Right atrium auricular region (tissue), 2 donors: ENCODE measurements at places on chromosomes 3 and 15. TPM values are rescaled to one million over a fixed set of nuclear protein-coding genes. Genes with fewer than 3 reads are reported as not detected.

The VGLL3 gene
- total RNA-seq, result 32.4 TPM

GRCh38 chr3:130093741-130094391, 12.2 kb downstream of the ALG1L2 start:
- no peak for DNase-seq

- no peak for DNase-seq
Measured at GRCh38 chr3:132346841-132347736, 29.9 kb downstream of the ACP3 start.

The C3orf85 gene
- not detected for total RNA-seq

The UCN2 gene
- total RNA-seq, result not detected

DNA sequence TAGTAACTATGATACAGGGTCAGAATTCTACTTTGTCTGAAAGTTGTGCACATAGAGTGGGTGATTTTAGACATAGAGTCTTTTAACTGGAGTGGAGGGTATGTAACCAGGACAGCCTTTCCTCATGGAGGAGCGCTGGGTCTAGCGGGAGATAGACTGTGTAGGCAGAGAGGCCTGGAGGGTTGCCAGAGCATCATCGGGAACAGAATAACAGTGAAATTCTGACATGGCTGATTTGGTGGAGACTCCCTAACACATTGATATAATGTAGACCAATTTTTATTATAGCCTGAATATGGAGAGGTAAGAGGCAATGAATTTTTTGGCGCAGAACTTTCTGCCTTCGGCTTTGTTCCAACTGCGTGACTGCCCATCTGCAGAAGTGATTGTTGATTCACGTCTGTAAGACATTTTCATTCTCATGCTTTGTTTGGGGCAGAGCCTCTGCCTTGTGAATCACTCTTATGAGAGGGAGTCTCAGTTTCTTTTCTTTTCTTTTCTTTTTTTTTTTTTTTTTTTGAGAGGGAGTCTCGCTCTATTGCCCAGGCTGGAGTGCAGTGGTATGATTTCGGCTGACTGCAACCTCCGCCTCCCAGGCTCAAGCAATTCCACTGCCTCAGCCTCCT, 16.0 kb downstream of the LPP start:
- no peak for DNase-seq

- no peak for DNase-seq
Measured at GRCh38 chr3:102536456-102536855, 101.6 kb downstream of the ZPLD1 start.
